ENCODE measurements at places on chromosomes 2 and 18.

DNA sequence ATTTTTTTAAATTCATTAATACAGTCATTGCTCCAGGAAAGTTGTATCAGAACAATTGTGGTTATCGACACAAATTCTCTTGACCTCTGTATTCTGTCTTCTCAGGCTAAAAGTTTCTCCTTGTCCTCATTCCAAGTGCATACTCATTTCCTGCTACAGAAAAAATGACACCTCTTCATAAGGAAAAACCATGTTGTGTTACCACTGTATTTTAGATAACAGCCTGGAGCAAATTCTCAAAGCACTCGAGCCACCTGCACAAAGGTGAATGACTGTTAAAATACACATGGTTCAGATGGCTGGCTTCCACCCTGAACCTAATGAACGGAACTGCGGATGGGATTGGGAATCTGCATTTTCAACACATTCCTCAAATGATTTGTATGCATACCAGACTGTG is 586.5 kb downstream of the EPHA4 start:
- H3K4me1 ChIP-seq = no peaks in the 10 kb centered on the region
- no peak for ATAC-seq
- no peak overlapping the region for H3K27ac ChIP-seq

- H3K36me3 ChIP-seq = no peaks in the 10 kb centered on the region
- ATAC-seq = no peak
- no peak overlapping the region for H3K4me3 ChIP-seq
- no peaks in the 10 kb centered on the region for H3K27me3 ChIP-seq
These were observed 69.6 kb downstream of the STEAP3 start for GRCh38 chr2:119293254-119293653.

DNA sequence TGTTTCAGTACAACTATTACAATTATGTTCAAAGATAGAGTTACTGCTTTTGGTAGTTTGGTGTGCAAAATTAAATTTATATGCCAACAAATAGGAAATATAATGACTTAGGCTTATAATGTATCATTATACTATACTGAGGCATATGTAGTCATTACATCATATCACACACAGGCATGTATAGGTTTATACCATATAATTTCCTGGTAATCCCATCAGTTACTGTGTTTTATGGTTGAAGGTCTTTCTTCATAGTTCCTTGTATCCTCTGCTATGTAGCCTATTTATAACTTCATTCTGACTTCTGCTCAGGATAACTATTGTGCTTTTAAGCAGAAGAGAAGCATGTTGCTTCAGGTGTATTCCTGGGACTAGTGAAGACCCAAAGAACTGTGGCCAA is 110.5 kb downstream of the ZNF407 start:
- ATAC-seq = no peak
- no peak overlapping the region for H3K27ac ChIP-seq
- peaks cover 18% of the 10 kb centered on the region for H3K36me3 ChIP-seq
- H3K4me3 ChIP-seq = no peak overlapping the region
- no peaks in the 10 kb centered on the region for H3K4me1 ChIP-seq

DNA sequence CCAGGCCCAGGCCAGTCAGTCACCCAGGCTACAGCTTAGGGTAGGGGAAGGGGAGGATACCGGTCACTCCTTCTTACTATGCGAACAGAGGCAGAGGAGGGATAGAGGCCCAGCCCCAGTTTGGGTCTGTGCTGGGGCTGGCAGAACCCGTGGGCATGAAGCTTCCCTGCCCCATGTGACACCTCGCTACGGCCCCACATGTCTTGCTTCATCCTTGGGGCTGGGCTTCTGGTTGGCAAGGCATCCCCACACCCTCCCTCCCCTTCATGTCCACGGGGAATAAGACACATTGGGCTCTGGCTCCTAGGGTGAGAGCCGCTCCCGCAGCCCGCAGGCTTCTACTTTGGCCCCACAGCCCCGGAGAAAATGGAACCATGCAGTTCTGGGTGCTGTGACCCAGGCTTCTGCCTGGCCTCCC is 32.4 kb downstream of the HS1BP3 start:
- H3K4me3 ChIP-seq = no peak overlapping the region
- H3K4me1 ChIP-seq = no peaks in the 10 kb centered on the region
- no peak overlapping the region for H3K27ac ChIP-seq

DNA sequence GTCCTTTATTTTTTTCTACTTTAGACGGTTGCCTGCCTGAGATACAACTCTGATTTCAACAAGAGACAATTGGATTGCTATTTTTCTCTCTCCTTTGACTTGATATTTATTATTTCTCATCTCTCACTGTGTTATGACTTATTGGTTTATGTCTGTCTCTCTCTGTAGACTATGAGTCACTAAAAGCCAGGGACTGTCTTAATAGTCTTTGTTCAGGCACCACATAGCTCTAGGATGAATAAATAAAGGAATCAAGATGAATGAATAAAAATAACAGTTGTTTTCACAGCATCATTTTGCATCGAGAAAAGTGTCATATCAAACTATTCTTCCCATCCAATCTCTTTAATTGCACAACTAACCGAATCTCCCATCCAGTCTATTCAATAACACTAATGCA is 31.4 kb upstream of the CD28 start:
- ATAC-seq = no peak
- peaks cover 46% of the 10 kb centered on the region for H3K27me3 ChIP-seq
- no peak overlapping the region for H3K4me3 ChIP-seq
- H3K36me3 ChIP-seq = no peaks in the 10 kb centered on the region
- no peak overlapping the region for H3K27ac ChIP-seq

Measured in stimulated activated memory B cell treated with anti-CD40 and anti-IgM and Interleukin-4, amounts not matched to agents 10 μg/mL and 1 μg/mL and 100 μg/mL, for 72 hours (primary cell).